ENCODE measurements at places on chromosomes 7 and 10.
A peak's percentile ranks its signal among the peaks of the same experiment; 100 is the strongest.

- DNase-seq: no peak
These were observed 3.1 kb downstream of the ANKRD22 start for GRCh38 chr10:88848499-88848898.

DNA sequence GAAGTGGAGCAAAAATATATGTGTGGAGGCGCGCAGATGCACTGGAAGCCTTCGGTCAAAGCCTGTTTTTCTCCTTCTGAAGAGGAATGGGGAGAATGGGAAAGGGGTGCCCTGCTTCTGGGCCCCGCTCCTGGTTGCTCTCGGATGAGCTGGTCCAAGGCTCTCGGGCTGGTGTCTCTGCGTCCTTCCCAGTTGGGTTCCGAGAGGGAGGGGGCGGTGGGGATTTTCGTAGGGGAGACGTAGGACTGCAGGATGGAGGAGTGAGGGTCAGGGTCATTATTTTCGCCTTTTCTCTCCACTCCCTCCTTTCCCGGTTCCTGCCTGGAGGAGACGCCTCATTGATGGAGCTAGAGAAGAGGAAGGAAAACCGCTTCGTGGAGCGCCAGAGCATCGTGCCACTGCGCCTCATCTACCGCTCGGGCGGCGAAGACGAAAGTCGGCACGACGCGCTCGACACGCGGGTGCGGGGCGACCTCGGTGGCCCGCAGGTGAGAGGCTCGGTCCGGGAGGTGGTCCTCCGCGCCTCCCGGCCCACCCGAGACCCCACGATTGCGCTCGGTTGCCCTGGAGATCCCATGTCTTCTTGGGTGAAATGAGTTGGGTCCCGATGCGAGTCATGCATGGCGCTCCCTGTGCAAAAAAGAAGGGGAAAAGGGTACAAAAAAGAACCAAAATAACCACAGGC is 790 bp downstream of the ADAM22 start:
- DNase-seq: peak; percentile 23

- no peak for DNase-seq
These were observed 10.8 kb upstream of the LRRC4 start for GRCh38 chr7:128042012-128042411.

DNA sequence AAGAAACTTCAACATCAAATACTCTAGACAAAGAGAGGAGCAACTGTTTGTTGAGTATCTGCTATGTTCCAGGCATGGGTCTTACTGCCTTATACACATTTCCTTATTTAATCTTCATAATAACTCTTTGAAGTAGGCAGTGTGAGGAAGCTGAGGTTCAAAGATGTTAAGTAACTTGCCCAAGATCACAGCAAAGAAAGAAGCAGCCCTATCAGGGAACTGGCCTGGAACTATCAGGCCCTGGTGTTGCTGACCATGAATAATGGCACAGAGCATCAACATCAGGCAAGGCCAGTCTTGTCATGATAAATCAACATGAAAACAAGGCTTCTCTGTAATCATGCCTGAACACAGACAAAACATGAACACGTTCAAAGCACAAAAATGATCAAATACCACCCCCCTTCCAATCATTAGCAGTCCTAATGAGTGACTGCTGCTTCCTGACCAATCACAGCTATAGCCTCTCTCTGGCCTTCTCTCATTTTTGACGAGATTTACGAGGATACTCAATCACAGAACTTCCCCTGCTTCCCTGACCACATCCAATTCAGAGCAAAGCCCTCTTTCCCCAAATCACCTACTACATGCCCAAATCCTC is 2.3 kb downstream of the GSDME start:
- no peak for DNase-seq

DNA sequence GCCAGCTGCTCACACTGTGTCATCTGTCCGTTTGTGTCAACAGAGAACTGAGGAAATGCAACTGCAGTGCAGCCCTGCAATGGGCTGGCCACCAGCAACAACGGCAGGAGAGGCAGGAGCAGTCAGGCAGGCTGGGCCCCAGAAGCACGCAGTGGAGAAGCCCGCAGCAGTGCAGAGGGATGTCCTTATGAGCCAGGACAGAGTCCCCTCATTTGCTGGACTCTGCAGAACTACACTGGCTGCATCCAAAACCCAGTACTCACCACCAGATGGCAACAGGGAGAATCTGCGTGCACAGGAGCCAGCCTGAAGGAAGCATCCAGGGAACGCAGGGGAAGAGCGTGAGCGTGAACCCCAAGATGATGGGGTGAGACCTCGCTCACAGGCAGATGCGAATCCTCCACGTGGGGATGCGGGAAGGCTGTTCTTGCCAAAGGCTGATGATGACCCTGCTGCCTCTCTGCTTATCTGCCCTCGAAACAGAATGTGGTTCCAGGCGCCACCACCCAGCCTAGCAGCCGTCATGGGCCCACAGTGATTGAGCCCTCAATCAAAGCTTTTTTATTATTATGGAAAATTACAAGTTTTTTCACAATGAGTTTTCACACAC is 232.1 kb downstream of the PTPRN2 start:
- DNase-seq: no peak

DNA sequence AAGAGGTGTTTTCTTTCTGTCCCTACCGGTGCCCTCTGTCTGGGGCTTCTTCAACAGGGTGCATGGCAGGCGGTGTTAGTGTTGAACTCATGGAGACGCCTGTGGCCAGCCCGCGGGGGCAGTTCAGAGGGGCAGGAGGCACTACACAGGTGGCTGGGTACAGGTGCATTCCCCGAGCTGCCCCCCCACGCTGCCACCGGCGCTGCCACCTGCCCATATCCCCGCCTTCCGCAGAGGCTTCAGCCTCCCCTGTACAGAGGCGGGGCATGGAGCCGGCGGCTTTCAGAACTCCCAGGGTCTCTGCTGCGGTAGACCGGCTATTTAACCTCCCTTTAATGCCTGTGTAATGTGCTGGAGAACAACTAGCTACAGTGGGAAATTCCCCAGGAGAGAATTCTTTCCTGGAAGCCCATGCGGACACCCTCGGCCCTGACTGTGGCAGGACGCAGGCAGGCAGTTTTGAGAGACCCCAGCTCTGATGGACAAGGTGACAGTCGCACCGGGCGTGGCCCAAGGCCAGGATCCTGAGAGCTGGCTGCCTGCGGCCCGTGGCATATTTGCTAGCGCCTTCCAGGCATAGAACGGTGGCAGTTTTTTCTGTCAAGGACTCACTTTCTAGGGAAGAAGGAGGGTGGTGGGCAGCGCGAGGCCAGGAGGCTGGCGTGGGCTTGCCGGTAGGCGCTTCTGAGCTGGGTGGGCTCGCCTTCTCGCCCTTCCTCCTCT is 53.7 kb upstream of the ZNF32 start:
- no peak for DNase-seq

DNA sequence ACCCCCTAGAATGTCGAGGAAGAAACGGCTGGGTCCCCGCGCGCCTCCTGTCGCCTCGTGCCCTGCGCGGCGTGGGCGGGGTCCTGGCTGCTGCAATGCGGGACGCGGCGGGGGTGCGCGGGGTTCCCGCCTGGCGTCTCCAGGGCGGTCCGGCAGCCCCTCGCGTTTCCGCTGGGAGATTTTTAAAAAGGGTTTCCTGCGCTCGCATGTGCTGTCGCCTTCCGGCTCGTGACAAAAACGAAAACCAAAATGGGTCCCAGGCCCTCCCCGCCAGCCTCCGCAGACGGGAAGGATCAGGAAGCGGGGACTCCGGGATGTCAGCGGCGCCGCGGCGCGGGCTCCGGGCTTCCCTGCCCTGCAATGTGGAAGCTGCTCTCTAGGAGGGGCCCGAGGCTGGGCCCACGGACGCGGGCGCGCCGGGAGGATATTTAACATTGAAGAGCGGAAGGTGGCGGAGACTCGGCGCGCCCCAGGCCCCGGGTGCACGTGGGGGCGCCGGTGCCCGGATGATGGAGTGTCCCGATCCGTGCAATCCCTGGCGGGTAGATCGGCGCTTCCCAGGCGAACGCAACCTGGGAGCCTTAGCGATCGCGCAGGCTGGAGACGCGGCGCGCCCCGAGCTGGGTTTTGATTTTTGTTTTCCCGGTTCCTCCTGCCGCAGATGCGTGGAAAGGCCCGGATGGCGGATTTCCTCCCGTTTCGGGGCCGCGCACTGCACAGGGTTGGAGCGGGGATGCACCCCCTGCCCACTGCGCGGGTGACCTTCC is 1.0 kb downstream of the PFKP start:
- peak; percentile 57 for DNase-seq

- no peak for DNase-seq
These were observed 220.7 kb downstream of the ADK start for GRCh38 chr10:74371696-74372095.

DNA sequence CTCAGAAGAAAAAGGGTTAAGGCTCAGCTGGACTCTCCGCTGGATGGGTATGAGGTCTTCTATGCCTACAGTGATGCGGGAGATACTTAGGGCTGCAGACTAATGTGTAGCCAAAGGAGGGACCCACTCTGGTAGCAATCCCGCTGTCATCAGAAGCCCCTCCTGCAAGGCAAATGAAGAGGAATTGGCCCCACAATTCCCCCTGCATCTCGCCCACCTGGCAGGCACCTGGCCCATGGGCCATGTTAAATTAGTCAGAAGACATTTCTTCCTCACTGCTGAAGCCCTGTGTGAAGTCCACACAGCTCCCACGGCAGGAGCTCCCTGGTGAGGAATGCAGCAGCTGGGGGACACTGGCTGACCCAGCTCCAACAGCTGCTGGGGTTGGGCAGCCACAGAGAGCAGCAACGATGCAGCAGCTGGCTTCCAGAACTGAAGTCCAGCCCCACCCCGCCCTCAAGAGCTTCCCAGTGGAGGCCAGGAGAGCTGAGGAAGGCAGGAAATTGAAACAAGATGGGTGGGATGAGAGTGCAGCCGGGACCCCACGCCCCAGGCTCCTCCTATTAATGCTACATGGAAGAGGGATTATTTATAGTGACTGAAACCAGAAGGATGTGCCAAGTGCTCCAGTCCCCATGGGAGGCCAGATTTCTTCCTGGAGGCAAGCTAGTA is 5.5 kb downstream of the VSTM4 start:
- DNase-seq: peak; percentile 49

DNA sequence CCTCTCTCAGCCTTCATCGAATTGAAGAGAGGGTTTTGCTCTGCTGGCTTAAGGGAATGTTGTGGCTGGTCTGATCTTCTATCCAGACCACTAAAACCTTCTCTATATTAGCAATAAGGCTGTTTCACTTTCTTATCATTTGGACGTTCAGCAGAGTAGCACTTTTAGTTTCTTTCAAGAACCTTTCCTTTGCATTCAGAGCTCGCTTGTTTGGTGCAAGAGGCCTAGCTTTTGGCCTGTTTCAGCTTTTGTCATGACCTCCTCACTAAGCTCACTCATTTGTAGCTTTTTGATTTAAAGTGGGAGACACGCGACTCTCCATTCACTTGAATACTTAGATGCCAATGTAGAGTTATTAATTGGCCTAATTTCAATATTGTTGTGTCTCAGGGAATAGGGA is 3.9 kb downstream of the MPP7 start:
- no peak for DNase-seq

- no peak for DNase-seq
These were observed 99.5 kb downstream of the SFMBT2 start for GRCh38 chr10:7311218-7311849.

GRCh38 chr10:4067531-4067930 is 282.5 kb upstream of the KLF6 start:
- DNase-seq: no peak

DNA sequence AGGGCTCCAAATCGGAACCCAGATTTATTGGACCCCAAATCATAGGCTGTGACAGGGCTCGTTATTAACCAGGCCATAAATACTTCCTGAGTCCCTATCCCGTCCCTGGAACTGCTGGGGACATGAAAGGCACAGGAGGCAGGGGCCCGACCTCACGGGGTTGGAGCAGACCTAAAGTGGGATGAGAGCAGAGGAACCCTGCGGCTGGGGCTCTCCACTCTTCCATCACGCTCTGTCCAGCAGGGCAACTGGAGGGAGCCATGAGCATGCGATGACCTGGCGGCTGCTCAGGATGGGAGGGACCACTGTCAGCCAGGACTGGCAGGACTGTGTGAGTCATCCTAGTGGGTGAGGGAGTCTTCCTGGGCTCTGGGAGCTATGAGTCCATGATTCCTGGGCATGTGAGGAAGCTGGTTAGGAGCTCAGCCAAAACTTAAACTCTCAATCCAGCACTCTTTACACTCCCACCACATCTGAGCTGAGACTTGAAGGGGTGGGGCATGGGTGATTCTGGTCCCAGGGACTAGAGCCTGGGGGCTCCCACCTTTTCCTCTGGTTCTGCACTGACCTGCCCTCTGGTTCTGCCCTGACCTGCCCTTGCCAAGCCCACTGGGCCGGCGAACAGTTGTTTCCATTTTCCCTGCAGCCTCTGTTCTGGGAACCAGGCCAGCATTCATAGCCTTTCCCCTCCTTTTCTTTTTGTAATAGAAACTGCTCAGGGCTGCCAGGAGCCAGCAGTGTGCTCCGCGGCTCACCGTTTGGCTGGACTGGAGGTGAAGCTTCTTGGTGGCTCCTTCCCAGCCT is 47.1 kb downstream of the SYPL1 start:
- DNase-seq: peak; percentile 81

DNA sequence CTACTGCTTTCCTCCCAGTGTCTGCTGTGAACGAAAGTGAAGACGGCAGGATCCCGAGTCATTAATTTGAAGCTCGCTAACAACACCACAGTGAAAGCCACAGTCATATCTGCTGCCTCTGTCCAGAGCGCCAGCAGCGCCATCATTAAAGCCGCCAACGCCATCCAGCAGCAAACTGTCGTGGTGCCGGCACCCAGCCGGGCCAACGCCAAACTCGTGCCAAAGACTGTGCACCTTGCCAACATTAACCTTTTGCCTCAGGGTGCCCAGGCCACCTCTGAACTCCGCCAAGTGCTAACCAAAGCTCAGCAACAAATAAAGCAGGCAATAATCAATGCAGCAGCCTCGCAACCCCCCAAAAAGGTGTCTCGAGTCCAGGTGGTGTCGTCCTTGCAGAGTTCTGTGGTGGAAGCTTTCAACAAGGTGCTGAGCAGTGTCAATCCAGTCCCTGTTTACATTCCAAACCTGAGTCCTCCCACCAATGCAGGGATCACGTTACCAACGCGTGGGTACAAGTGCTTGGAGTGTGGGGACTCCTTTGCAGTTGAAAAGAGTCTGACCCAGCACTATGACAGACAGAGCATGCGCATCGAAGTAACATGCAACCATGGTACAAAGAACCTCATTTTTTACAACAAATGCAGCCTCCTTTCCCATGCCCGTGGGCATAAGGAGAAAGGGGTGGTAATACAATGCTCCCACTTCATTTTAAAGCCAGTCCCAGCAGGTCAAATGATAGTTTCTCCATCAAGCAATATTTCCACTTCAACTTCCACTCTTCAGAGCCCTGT is 94.8 kb upstream of the KCNMA1 start:
- DNase-seq: no peak

GRCh38 chr7:157502701-157503111 is 165.9 kb downstream of the DNAJB6 start:
- DNase-seq: no peak

- no peak for DNase-seq
These were observed 28.2 kb upstream of the ASAH2 start for GRCh38 chr10:50279489-50279888.

- no peak for DNase-seq
These were observed 26.9 kb downstream of the NUP205 start for GRCh38 chr7:135584362-135585353.

DNA sequence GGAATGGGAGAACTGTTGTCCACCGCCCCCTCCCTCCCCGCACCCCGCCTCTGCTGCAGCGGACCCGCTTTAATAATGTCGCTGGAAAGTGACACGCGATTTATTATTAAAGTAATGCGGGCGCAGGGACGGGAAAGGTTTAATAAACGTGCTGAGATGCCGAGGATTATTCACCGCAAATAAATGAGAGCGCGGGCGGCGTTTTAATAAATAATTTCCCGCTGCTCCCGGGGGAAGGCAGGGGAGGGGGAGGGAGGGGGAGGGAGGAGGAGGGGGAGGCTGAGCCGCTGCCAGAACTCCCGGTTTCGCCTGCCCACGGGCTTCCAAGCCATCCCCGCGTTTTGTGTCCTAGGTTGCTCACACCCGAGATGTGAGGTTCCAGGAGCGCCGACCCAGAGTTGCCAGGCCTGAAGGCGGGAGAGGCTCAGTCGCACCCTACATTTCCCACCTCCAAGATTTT is 5.1 kb downstream of the KAZALD1 start:
- peak; percentile 50 for DNase-seq

All from BE2C (cell line).